ENCODE measurements at places on chromosomes 5 and 9. TPM values are rescaled to one million over a fixed set of nuclear protein-coding genes. Genes with fewer than 3 reads are reported as not detected.

GRCh38 chr5:28190011-28190410 is 1151.6 kb upstream of the CDH9 start:
- DNase-seq = no peak

DNA sequence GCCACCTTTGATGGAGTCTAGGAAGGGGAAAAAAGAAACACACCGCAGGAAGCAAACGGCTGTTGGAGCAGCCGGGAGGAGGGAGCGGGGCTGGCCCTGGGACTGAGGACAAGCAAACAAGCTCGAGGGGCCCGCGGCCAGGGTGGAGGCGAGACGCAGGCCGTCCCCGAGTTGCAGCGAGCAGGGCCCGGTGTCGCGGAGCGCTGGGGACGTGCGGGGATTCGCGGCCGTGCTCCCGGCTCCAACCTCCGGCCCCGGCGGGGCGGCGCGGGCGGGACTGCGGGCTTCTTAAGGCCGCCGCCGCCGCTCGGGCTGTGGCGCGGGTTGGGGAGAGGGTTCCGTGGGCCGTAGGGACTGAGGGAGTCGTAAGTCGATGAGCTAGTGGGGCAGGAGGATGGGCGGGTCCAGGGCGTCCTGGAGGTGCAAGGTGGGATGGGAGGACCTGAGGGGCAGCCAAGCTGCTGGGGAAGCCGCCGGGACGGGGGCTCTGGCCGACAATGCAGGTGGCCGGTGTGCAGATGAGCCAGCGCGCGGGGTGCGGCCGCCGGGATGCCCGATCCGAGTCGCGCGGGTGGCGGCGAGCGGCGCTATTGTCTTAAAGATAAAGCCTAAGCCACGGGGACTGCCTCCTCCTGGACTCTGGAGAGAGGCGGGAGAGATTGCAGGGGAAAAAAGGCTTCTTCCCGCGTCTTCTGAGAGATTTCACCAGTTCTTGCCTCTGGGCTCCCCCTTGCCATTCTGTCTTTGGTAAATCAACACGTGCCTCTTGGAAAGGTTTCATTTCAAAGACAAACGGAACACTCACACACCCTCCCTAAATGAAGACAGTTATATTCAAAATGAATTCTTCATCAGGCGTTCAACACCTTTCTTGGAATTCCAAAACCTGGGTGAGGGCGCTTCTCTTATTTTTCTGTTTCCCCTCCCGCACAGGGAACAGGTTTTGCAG is 1.6 kb upstream of the HAPLN1 start:
- DNase-seq = peak; percentile 31

DNA sequence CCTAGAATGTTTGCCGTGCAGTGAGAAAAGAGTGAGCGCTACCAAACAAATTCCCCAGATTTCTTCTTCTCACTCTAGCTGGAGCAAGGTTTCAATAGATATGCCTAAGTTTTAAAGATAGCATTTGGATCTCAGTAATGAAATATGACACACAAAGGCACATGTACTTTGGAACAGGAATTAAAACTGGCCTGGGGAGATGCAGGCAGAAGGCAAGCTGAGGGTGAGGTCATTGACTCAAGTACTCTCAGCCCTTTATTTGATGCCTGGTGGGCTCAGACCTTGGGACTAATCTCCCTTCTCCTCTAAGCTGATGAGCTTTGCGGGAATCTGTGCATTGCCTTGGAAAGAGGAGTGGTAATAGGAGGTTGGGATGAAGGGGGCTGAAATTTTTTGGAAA is 323.3 kb upstream of the SLC30A5 start:
- DNase-seq = no peak

Gene NUTM2F
- total RNA-seq = not detected

Gene LMAN2
- 299 TPM for total RNA-seq
